Activated CD4-positive, alpha-beta T cell treated with anti-CD3 and anti-CD28 coated beads for 24 hours (primary cell): ENCODE measurements at places on chromosomes 11 and 22.

DNA sequence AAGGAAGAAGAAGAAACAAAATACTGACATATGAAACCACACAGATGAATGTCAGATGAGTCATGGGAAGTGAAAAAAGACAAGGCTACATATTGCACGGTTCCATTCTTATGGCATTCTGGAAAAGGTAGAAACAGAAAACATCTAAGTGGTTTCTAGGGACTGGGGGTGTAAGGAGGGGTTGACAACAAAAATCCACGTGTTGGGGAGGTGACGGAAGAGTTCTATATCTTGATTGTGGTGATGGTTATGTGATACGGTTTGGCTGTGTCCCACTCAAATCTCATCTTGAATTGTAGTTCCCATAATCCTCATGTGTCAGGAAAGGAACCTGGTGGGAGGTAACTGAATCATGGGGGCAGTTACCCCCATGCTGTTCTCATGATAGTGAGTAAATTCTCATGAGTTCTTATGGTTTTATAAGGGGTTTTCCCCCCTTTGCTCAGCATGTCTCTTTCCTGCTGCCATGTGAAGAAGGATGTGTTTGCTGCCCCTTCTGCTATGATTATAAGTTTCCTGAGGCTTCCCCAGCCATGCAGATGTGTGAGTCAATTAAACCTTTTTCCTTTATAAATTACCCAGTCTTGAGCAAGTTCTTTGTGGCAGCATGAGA, 6.4 kb upstream of the ARFGAP3 start:
- DNase-seq, result no peak

- DNase-seq, result no peak
These were observed 13.4 kb downstream of the SHANK2 start for GRCh38 chr11:71238941-71239340.

DNA sequence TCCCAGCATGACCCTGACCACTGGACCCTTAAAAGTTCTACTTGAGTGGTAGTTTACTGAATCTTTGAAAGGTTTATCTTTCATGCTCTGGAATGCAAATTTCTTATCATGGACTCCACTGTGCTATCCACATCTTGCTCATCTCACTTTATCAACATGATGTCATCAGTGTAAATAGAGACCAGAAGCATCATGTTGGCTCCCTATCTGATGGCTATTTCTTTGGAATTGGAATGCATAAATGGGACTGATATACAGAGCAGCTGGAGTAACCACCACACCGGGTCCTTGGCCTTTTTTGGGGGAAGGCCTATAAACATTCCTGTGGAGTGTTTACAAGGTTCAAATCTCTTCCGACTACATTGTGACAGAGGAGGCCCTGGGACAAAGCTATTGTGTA, 74.1 kb upstream of the CEP126 start:
- DNase-seq, result no peak

DNA sequence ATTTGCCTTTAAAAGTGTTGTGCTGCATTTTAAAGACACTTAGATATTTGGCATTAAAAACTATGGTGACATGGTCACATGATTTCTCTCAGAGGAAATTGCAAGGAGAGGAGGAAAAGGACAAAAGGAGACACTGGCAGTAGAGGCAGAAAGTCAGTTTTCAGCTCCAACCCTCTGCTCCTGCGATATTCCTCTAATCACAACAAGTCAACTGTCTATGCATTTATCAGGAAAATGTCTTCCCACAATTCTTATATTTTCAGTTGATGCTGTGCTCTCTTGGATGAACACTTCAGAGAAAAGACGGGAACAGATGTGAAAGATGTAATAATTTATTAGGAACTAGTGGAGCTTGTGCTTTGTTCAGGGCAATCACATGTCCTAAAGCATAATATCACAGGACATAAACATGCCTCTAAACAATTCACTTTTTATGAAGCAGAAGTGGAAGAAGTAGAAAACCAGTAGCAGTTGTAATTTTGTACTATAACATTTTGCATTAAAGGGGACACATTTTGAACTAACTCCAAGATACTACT, 340.8 kb upstream of the PITPNB start:
- no peak for DNase-seq

- DNase-seq, result peak; percentile 79
These were observed 8.6 kb downstream of the MRPL11 start for GRCh38 chr11:66429983-66430602.

- DNase-seq, result no peak
These were observed 237.0 kb downstream of the MIAT start for GRCh38 chr22:26894362-26894761.

DNA sequence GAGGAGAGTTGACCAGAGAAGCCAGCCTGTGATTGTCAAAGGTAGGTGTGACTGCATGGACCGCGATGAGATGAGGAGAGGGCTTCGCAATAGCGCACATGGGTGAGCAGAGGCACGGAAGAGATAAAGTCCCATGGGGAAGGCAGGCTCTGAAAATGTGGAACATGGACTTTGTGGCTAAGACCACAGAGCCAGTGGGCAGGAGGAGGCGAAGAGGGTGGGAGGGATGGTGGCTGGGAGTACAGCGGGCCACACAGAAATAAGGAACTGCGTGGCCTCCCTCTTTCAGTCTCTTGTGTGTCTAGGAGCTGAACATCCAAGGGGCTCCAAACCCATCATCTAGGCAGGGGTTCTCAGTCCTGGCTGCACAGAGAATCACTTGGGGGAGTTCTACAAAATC, 98.6 kb downstream of the TENM4 start:
- no peak for DNase-seq

GRCh38 chr11:114395736-114396135, 4.6 kb downstream of the C11orf71 start:
- DNase-seq, result no peak

DNA sequence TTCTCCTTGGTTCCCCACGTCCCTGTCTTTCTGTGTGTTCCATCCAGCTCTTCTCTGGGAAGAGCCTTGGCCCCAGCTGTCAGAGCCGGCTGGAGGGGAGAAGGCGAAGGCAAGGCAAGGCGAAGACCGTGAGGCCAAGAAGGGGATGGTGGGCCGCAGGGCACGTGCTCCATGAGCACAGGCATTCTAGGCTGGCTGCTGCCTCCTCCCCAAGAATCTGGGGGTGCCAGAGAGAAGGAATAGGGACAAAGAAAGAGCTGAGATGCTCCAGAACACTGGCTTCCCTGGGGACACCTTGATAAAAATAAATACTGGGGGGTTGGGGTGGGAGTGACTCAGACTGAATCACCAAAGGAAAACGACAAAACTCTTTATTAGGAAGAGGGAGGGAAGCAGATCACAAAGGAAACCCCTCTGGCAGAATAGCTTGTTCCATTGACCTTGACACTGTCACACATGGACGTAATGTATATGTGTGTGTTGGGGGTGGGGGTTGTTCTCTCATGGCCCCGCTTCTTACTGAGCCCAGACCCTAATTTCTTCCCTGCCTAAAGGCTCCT, 52.5 kb downstream of the NECTIN1 start:
- DNase-seq, result no peak

DNA sequence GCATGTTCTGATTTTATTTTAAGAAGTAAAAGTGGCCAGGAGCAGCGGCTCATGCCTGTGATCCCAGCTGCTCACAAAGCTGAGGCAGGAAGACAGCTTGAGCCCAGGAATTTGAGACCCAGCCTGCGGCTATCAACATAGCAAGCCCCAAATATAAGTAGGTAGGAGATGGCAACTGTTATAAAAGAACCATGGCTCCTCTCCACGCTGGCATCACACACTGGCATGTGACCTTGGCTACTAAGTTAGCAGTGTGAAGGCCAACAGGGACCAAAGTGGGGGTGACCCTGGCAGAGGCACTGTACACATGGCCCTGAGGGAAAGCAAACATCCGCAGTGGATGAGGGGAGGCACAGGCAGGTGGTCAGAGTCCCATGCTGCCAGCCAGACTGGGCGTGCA, 33.0 kb downstream of the TPST2 start:
- no peak for DNase-seq

DNA sequence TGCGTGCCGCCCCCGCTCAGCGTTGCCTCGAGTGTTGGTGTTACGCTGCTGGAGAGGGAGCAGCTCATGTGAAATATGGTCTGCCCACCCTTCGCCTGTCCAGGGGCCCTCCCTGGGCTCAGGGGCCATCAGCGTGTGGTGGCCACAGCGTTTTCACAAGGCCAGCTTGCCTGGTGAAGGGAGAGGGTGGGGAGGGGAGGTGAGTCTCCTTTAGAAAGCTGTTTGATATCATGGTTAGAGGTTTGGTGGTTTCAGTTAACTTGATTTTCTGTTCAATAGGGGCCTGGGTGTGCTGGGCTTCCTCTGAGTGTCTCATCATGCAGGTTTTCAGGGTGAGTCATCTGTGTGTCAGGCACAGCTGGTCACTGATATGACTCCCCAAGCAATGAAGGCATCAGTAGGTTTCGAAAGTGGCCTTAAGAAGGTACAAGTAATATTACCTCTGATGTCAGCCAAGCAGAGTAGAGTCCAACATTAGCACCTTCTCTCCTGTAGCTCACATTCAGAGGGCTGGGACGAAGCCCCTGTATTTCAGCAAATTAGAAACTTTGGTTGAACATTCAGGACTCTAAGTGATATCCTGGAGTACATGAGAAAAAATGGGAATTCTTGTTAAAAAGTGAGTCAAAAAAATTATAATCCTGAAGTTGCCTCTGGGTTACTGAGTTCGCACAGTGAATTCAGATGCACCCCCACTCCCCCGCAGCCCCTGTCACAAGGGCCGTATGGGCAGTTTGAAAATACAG, 172.5 kb downstream of the TBC1D22A start:
- no peak for DNase-seq

DNA sequence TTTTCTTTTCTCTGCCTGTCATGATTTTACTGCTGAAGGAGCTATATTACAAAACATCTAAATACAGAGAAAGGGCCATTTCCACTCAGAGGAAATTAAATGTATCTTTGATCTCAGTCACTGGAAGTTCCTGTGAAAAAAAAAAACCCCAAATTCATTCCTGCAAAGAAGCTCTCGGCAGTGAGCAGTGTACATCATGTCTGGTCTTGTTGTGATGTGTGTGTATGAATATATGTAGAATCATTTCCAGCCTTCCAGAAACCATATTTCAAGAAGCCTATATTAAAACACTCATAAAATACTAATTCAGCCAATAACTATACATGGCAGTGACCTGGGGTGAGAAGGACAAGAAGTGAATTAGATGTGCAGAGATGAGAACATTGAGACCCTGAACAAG, 393.2 kb upstream of the TENM4 start:
- no peak for DNase-seq

GRCh38 chr11:76783896-76784813, 999 bp downstream of the TSKU start:
- DNase-seq, result no peak

GRCh38 chr11:45217991-45218390, 68.2 kb downstream of the SYT13 start:
- DNase-seq, result no peak

DNA sequence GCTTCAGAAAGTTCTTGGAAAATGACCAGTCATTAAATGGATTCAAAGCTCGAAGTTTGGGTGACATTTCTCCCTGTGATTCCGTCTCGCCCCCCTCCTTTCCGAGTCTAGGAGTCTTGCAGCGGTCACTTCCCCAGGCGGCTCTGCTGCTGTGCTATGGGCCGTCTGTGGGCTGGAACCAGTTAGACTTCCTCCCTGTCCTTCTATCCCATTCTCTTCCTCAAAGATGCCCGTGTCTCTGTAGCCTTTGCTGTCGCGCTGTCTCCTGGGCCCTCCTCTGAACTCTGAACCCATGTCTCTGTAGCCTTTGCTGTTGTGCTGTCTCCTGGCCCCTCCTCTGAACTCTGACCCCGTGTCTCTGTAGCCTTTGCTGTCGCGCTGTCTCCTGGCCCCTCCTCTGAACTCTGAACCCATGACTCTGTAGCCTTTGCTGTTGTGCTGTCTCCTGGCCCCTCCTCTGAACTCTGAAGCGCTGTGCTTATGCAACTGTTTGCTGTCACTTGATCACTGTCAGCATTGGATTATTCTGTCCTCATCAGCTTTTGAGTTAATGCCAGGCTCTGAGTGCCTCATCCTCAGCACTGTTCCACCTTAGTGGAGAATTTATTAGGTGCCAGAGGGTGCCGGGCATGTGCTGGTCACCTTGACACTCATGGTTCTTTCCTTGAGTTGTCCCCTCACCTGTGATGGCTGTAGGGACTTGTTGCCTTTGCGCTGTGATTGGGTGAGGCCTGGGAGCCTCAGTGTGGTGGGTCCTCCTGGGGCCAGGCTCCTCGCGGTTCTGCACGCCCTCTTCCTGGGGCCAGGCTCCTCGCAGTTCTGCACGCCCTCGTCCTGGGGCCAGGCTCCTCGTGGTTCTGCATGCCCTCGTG, 173.3 kb downstream of the TBC1D22A start:
- no peak for DNase-seq

DNA sequence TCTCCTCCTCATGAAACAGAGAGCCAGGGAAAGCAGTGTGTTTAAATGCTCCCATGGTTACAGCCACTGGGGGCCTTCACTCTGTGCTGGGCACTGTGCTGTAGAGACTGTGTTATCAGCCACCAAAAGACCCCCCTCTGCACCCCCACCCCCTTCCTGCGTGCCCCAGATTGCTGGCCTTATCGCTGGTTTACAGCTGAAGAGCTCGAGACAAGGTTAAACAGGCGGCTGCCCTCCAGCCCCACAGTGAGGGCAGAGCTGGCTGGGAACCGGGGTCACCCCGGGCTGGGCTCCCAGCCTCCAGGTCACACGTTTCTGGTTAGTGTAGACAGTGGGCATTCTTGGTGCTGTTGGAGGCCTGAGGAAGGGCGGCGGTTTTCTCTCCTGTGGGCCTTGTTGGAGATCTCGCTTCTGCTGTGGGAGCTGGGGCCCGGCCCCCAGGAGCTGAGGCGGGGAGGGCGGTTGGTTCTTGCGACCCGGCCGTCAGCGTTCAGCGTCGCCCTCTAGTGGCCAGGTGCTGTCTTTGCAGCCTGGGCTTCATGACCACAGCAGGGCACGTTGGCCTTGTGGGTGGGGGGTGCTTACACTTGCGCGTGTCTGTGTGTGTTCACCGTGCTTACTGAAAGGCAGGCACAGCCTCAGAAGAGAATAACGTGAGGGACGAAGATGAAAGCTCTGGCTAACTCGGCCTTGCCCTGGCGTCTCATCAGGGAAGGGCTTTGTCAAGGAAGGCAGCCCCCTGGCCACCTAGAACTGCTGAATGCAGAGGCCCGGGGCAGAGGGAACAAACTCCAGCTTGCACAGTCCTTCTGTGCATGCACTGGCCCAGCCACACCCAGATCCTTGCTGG, 40.8 kb downstream of the TBC1D22A start:
- DNase-seq, result peak; percentile 57

- no peak for DNase-seq
These were observed 7.0 kb downstream of the UCP3 start for GRCh38 chr11:74001822-74002286.

DNA sequence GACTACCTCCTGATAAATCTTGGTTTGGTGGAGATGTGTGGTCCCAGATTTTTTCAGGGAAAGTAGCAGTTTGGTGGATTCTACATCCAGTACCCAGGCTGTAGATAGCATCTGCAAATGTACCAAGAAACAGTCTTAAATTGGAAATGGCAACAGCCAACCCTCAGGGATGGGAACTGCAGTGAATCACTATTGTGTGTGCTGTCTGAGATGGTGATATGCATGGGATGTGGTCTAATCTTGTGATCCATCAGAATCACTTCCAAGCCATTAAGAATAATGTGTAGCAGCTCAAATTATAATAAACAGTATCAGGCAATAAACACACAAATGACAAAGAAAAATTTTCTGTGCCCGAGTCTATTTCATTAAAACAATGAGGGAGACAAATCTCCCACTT, 3.4 kb downstream of the OLFML1 start:
- no peak for DNase-seq

GRCh38 chr11:128187835-128188234, 399.5 kb downstream of the ETS1 start:
- no peak for DNase-seq

GRCh38 chr11:12088047-12088481, 22.3 kb upstream of the MICAL2 start:
- no peak for DNase-seq

- no peak for DNase-seq
These were observed 38.6 kb downstream of the CEP164 start for GRCh38 chr11:117366248-117366647.
